ENCODE measurements at places on chromosomes 11 and 22.

GRCh38 chr11:119509969-119510401 is 87.0 kb upstream of the THY1 start:
- DNase-seq, result no peak

DNA sequence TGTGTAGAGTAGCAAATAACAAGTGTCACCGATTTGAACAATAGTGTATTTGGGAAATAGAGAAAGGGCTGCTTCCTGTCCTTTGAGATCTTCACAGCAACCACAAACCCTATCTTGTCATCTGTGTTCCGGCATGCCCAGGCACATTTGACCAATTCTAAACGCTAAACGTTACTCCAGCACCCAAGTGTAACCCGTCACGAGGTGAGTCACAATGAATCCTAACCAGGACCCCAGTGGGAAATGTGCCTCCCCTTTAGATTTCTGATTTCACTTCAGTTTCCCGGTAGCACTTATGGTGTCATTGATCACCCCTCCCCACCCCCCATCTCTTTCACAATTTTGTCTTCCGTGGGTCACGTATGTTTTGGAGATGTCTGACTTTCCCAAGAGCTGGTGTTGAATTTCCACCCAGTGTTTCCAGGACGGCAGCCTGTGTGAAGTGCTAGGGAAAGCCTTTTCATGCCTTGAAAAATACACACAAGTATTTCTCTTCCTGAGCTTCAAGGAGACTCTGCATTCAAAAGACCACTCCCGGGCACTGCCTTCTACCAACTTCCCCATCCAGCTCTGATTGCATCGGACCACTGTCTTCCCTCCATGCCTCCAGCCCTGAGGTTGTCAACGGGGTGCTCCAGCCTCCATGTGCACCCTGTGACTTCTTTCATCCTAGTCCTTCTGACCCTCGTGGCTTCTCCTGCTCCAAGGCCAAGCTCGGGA is 10.5 kb upstream of the C11orf24 start:
- no peak for DNase-seq

- DNase-seq, result no peak
Observed at GRCh38 chr11:122816761-122817520, 21.4 kb upstream of the CRTAM start.

DNA sequence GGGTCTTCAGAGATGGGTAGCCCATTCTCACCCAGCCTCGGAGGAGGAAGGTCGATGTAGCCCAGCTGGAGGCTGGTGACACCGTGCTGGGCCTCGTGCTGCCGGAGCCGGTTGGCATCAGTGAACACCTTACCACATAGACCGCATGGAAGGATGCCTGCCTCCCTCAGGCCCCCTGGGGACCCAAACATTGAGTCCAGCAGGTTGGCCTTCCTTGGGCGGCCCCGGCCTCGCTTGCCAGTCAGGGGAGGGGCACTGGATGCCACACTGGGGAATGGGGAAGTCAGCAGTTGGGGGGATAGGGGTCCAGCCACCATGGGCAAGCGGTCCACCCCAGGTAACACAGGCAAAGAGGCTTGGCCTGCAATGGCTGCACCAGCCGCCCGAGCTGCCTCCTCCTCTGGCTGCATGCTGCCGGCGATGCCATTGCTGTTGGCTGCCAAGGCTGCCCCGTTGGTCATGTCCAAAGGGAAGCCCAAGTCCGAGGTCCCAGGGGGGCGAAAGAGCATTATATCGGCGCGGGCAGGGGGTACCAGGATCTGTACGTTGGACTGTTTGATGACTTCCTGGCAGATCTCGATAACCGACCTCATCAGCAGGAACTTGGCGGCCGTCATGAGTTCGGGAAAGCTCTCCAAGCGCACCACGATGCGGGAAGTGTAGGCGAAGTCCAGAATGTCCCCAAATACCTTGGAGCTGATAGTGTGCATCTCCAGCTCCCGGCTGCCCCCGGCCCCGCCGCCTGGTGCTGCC is 1.4 kb downstream of the PATZ1 start:
- no peak for DNase-seq

GRCh38 chr11:118442301-118442700 is 6.0 kb downstream of the KMT2A start:
- DNase-seq, result no peak

DNA sequence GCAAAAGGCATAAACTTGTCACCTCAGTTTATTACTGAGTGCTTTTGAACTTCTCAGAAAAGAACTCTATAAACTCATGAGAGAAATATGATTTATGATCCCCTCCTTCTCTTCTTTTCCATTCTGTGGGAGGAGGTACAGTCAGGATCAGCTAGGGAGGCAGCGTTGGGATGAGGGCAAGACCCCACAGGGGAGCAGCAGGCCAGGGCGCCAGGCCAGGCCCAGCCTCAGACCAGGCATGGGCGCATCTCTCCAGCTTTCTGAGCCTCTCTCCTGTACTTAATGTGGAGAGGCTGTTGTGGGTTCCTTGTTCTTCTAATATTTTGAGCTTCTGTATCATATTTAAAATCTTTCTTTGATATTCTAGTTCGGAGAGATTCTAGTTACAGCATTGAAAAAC is 71.7 kb downstream of the C22orf31 start:
- DNase-seq, result no peak

DNA sequence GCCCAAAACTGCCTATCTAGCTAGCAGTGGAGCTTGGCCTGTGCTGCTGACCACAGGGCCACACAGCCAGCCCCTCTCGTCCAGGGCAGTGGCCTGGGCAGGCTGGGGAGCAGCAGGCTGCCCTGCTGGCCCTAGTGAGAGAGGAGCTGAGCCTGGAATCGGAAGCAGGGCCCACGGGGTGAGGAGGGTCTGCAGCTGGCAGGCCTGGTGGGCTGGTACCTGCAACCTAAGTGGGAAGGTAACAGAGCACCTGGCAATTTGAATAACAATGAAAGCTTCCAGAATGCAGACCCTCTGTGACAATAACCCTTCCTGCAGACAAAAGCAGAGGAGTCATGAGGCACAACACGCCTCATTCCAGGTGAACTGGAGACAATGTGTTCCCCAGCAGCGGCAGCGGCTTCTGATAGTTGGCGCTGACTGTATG is 31.8 kb upstream of the RFPL3 start:
- DNase-seq, result no peak

DNA sequence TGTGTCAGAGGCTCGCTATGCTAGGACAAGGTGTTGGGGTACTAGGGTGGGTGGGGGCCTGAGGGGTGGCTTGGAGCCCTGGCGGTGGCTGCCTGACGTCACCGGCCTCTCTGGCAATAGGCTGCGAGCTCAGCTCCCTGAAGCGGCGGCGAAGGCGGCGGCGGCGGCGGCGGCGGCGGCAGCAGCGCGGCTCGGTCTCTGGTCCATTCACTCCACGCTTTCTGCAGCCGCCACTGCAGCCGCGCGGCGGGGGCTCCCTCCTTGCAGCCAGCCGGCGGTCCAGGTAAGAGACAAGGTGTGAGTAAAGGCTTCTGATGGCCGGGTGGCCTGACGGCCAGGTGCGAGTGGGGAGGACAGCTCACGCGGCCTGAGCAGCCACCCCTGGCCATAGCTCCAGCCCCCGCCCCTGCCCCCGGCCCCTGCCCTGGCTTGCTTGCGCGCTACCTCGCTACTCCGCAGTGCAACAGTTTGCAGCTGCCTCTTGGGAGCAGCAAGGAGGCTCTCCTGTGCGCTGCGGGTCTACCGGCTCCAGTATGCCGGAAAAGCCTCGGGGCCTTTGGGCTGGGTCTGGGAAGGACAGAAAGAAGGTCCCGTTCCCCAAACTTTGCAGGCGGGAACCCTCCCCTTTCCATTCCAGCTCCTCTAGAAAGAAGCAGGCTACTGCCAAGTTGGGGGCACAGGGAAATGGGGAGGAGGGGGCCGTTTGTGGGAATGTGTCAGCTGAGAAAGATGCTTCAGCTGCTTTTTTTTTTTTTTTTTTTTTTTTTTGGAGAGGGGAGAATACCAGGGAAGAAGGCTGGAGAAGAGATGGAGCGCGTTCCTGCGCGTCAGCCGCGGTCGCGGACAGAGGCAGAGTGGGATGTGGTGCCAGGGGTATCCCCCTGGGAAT is at the start of gene C11orf87:
C11orf87 (plus strand) TSS at position 210 of the 889 bp plus-strand sequence. CDS start 1,444 bp downstream, outside the sequence.
- DNase-seq, result no peak

DNA sequence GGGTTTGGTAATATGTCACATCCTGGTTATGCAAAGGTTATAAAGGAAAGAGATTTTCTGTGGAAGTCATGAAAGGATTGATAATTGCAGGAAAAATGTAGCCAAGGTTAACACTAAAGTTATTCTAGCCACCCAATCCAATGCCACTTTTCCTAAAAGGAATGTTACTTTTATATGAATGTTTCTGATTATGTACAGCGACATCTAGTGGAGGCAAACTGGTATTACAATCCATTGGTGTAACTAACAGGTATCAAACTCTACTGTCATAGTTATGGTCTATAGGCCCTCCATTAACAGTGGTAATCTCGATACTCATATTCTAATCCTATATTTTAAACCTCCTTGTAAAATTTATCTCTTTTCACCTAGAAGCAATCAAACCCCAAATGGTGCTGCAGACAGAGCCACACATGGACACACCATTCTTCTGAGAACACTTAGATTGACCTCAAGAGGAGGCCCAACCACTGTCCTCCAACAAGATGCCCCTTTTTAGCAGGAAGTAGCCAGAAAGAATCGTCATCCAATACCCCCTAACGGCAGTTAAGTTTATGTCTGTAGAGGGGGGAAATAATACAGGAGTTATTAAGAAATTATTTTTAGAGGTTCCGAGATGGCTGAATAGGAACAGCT is 74.9 kb upstream of the RAG2 start:
- DNase-seq, result no peak

DNA sequence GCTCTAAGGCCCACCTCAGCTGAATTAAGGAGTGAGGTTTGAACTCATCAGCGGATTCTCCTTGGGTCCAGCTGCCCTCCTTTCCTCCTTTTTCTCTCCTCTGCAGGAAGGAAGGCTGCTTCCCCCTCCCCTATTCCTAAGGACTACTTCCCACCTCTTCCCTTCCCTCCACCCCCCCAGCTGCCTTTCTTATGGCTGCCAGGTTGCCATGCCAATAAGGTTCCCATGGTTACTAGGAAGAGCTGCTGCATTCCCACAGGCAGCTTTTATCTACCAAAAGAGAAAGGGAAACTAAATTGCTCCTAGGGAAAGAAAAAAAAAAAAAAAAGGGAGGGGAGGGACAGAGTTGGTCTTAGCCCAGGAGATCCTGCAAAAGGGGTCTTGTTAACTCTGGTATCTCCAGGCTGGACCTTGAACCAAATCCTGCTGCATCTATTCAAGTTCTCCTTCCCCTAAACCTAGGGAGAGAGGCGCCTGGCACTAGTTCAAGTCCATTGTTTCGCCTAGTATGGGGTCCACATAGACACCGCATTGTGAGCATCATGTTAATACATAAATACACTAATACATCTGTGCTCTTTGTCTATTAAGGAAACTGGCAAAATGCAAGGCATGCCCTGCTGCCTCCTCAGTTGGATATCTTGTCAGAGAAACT is 21.2 kb upstream of the FEZ1 start:
- no peak for DNase-seq

DNA sequence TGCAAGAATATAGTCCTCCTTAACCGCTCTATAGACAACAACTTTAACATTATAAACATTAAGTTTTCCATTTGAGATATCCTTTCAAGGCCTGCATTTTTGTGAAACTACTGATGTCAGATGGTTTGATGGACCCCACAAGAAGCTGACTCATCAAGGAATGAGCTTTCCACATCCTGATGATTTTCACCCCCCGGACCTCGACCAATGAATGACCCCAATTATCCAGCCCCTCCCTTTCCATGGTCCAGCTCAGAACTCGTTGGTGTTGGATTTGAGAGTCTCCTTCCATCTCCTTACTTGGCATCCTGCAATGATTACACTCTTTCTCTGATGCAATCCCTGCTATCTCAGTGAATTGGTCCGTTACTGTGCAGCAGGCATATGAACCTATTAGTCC is 31.8 kb upstream of the GUCY1A2 start:
- DNase-seq, result no peak

DNA sequence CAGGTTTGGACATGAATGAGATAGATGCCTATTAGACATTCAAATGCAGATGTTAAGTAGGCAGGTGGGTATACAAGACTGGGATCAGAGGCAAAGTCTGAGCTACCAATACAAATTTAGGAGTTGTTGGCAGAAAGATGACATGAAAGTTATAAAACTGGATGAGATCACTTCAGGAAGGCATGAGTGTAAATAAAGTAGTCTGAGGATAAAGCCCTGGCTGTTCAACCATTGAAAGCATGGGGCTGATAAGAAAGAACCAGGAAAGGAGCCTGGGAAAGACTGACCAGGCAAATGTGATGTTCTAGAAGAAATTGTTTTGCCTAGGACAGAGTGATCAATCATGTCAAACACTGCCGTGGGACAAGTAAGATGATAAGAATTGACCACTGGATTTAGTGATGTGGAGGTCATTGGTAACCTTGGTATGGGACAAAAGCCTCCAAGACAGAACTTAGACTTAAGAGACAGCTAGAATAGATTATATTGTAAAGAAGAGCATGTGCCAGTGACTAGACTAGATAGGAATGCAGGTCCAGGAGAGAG is 98.5 kb downstream of the EHF start:
- no peak for DNase-seq

DNA sequence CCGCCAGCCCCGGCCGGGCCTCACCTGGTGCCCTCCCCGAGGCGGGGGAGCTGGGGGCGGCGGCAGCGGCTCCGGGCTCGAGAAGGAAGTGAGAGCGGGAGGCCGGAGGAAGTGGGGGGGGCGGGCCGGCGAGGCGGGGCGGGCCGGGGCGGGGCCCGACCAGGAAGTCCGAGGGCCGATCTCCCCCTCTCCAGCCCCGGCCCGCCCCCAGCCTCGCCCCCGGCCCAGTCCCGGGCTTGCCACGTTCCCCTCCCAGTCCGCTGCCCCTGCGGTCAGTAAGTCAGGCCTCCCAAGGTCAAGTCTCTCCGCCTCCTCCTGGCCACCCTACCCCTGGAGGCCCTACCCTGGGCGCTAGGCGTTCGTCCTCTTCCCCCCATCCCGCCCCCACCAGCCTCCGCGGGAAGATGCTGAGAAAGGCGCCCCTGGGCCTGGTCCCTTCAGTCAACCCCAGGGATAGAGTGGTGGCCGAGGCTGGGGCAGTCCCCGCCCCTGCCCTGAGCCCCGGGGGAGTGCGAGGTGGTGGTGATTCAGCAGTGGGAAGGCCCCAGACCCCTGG is at the start of gene RHOG:
RHOG (minus strand) TSS at position 90 of the 556 bp plus-strand sequence. CDS start 12,821 bp downstream, outside the sequence.
- DNase-seq, result peak; percentile 95

DNA sequence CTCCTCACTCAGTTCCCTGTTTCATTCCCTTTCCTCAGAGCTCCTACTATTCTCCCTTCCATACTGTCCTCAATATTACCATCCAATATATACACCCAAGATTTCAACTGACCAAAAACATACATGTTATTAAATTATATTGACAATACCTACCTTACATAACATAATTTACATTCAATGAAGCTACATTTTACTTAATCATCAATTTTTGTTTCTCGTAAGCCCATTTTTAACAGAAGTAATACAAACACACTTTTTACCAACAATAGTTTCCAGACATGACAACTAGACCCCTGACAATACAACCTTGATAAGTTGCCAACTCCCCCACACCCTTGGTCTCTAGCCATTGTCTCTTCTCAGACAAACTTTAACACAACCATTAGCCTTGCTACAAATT is 145.8 kb upstream of the DDI1 start:
- DNase-seq, result no peak

GRCh38 chr11:125327518-125328224 is 163.1 kb downstream of the PKNOX2 start:
- DNase-seq, result no peak

- no peak for DNase-seq
Observed at GRCh38 chr11:72588421-72589410, 85.5 kb downstream of the PDE2A start.

All from stimulated activated CD8-positive, alpha-beta memory T cell treated with anti-CD3 and anti-CD28 coated beads, Interleukin-4, amount 100 ng/mL, for 4 hours (primary cell).